Non-pigmented ciliary epithelial cell (primary cell): ENCODE measurements at places on chromosomes 5 and 9.

DNA sequence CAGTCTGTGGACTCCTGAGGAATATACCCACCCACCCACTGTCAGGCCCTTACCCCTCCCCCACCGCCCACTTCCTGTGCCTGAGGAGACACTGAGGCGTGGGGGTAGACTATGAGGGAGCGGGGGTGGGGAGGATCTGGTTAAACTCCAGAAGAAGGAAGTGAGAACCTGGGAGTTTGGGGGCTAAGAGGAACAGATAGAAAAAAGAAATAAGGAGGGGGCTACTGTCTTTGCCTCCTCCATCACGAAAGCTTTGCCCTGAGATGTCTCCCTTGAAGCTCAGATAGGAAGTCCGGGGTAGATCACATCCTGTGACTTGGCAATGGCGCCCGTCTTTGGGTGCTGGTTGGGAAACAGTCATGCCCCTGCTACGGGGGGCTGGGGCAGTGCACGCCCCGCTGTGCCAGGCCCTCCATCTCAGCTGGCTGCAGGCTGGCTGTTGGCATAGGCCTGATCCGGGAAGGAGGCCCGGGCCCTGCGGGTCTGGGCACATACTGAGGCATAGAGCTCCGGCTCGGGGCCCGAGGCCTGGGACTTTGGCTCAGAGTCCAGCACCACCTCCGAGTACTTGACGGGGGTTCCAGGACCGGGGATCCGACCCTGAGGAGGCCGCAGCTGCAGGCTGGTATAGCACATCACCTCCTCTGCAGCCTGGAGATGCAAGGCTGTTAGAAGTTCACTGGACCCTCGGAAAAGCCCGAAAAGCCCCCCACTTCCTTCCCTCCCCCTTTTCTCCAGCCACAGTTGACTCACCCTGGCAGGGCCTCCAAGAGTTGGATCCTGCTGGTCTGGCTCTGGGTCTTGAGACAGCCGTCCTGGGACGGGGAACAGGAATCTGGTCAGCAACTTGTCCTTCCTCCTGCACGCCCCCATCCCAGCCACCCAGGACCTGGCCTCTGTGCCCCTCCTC, 1.0 kb downstream of the SIT1 start:
- DNase-seq, result no peak

DNA sequence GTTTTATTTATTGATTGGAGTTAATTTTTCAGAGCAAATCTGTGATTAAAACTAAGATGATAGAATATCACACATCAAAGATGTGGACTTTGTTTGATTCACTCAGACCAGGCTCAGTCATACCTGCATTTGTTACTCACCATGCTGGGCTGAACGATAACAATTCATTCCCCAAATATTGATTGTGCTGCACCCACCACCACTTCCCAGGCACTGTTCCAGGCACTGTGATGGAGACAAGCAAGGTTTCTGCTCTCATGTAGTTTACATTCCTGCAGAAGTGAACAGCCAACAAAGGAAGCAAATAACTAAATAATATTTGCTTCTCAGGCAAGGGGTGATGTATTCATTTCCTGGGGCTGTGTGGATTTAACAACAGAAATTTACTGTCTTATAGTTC, 428.3 kb downstream of the DNAH5 start:
- no peak for DNase-seq

- no peak for DNase-seq
Measured at GRCh38 chr5:111142932-111143331, 50.8 kb downstream of the WDR36 start.

DNA sequence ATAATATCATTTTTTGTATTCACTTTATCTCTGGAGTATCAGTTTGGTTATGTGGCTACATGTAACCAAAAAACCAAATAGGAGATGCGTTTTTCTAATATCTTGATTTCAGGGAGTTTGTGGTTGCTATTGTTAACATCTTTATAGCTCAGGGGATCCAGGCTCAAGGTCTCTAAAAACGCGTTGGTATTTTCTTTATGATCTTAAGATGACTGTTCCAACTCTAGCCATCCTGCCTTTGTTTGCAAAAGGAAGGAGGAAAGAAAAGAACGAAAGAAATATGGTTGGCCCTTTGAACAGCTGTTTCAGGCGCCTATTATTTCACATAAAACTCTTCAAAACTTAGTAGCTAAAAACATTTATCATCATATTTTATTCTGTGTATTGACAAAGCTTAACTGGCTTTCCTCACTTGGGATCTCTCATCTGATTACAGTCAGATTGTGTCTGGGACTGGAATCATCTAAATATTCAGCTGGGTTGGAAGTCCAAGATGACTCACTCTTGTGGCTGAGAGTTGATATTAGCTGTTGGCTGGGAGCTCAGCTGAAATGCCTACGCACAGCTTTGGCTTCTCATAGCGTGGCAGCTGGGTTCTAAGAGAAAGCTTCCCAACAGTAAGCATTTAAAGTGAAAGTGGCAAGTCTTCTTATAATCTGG, 60.1 kb downstream of the FAM174A start:
- DNase-seq, result peak; percentile 94

DNA sequence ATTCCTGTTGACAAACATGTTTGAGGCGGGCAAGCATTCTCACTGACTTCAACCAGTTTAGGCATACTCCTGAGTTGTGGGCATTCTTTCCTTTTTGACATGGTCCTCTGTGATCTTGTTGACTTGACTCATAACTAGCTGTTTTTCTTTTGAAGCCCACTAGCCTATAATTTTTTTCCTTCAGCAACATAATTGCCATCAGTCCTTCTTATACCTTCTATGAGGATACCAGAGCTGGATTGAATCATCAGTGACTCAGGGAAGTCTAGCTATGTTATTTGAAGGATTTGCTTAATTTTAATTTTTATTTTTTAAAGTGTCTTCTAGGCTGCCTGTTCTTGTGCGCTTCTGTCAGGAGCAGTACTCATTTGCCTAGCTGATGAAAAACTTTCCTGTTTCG, 259.5 kb downstream of the NR3C1 start:
- DNase-seq, result no peak

GRCh38 chr5:81427566-81427965, 33.6 kb upstream of the ACOT12 start:
- DNase-seq, result no peak

- DNase-seq, result no peak
Measured at GRCh38 chr9:21931428-21931827, 62.8 kb downstream of the CDKN2A start.

DNA sequence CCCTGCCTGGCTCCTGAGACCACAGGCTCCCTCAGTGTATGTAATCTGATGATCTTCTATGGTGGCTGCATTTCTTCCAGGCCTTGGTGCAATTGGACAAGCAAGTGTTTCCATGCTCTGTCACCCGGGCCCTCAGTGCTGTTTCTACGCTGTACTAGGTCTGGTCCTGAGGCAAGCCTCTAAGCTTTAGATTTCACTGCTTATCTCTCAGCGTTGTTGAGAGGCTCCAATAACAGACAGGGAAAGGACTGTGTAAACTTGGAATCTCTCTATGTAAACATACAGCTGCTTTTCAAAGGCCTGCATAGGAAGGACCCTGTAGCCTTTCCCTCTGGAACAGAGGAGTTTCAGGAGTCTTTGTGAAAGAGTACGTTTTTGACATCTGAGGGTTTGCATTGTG, 38.6 kb upstream of the NFIB start:
- no peak for DNase-seq

DNA sequence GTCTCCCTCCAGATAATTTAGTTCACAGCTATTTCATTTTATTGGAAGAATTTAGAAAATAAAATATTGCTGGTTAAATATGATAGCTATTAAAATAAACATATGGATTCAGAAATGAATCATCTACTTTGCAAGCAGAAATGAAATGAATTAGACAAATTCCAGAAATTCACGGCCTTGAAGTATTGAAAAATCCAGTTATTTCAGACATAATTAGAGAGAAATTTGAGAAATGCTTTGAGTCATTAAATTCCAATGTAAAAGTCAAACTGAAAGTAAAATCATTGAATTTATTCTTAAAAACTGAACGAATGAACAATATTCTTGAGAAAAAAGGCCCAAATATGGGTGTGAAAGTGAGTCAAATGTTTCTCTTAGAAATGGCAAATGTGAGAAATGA, 632.6 kb upstream of the EDIL3 start:
- DNase-seq, result no peak

- DNase-seq, result no peak
Measured at GRCh38 chr9:16811987-16812685, 58.3 kb downstream of the BNC2 start.

DNA sequence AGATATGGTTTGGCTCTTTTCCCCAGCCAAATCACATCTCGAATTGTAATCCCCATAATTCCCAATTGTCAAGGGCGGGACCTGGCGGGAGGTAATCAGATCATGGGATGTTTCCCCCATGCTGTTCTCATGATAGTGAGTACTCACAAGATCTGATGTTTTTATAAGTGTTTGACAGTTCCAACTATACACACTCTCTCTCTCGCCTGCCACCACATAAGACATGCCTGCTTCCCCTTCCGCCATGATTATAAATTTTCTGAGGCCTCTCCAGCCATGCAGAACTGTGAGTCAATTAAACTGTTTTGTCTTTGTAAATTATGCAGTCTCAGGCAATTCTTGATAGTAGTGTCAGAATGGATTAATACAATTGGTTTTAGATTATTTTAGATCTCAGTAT, 475.7 kb upstream of the CYLC2 start:
- DNase-seq, result no peak

DNA sequence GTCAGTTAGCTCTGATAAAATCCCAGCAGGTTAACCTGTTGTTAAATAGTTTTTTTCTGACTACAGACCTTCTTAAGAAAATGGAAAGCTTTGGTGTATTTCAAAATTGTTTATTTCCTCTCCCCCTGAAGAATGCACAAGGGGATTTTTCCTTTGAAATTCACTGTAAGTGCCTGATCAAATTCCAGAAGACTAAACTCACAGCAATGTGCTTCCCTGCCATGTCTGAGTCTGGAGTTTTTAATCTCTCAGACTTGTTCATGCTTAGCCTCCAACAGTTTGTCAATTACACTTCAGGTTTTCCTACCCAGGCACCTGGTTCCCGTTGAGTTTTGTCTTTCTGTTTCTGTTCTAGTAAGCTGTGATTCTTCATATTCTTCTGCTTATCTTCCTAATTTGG, 961.6 kb upstream of the CDH18 start:
- DNase-seq, result peak; percentile 8

GRCh38 chr5:88519066-88519465, 250.4 kb upstream of the TMEM161B start:
- no peak for DNase-seq

- peak; percentile 84 for DNase-seq
Measured at GRCh38 chr5:157390551-157391297, 69.3 kb upstream of the NIPAL4 start.

DNA sequence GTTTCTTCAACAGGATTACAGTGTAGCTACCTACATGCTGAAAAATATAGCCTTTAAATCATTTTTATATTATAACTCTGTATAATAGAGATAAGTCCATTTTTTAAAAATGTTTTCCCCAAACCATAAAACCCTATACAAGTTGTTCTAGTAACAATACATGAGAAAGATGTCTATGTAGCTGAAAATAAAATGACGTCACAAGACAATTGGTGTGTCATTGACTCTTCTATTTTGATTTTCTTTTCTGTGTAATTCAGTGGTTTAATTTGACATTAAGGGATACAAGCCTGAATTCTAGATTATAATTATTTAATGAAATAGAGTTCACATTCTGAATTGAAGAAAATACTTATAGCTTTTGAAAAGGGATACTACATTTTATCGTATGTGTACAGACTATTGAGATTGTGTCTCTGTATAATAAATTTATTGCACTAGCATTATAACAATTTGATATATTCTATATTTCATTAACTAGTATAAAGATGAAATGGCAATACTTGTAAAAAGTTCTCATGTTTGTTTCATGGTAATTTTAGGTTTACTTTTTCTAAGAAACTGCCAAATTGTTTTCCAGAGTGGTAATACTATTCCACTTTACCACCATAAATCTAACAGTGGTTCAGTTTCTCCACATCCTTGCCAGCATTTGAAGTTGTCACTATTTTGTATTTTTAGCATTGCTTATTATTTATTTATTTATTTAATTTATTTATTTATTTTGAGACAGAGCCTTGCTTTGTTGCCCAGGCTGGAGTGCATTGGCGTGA, 18.7 kb downstream of the ANXA1 start:
- DNase-seq, result no peak

DNA sequence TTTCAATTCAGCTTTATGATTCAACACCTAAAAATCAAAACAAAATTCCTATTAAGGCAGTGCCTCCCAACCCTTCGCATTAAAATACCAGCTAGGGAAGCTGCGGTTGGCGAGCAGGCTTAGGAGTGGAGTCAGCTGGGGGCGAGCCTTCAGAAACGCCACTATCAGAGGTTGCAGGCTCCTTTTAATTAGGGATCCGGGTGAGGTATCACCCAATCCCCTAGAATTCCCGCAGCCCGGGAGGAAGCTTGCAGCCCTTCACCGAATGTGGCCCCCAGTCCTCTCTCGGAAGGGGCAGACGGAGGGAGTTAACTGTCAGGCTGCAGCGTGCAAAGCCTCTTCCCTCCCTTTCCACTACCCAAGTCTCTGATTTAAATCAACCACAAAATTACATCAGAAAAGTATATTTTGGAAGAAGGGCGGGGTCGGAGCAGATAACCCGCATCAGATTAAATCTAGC, 1.7 kb downstream of the STC2 start:
- DNase-seq, result peak; percentile 71

GRCh38 chr9:103183701-103184171, 188.6 kb downstream of the CYLC2 start:
- no peak for DNase-seq

DNA sequence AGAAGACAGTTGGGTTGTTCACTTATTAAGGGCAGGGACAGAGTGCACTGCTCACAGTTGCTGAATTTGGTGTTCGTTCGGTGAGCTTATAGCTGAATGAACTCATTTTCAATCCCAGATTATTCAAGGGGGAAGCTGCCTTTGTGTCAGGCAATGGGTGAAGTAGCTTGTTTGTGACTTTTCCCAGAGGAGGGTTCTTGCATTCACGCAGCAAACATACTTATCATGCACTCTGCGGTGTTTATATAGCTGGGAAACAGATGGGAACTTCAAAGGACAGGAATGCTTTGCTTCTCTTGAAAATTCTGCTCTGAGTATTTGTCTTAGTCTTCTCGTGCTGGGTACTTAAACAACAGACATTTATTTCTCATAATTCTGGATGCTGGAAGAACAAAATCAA, 64.7 kb upstream of the ABCA1 start:
- no peak for DNase-seq

DNA sequence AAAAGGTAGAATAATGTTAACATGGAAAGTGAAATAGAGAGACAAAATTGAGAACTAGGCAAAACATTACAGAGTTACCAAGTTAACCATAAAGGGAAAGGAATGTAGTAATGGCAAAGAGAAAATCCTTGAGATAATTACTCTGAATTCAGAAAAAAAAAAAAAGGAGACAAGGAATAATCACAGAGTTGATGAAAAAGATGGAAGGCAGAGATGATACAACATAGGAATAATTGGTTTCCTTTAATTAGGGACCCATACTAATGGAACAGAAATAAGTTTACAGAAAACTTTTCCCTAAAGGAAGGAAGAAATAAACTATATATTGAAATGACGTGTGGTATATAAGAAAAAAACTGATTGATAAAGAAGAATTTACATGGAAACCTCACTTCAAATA, 254.1 kb upstream of the FBXL7 start:
- no peak for DNase-seq
